ENCODE measurements at places on chromosomes 3 and 15. TPM values are rescaled to one million over a fixed set of nuclear protein-coding genes. Genes with fewer than 3 reads are reported as not detected.

GRCh38 chr3:113552851-113553250 lies 20.5 kb downstream of the SIDT1 start:
- no peak for DNase-seq

GRCh38 chr3:65843732-65844131 lies 195.0 kb downstream of the MAGI1 start:
- no peak for DNase-seq

The LZTFL1 gene
- polyA plus RNA-seq = 32.4 TPM

The SOX2 gene
- not detected for polyA plus RNA-seq

Data from AG04450 (cell line).